H7 (cell line): ENCODE measurements at places on chromosomes 3 and 15.

- DNase-seq = no peak
These were observed 44.7 kb downstream of the CBLB start for GRCh38 chr3:105824129-105824528.

- DNase-seq = no peak
These were observed 15.1 kb downstream of the KLHL24 start for GRCh38 chr3:183650554-183650953.

- no peak for DNase-seq
These were observed 58.3 kb downstream of the CLEC3B start for GRCh38 chr3:45084361-45084760.

GRCh38 chr15:30918366-30918765, 14.7 kb downstream of the FAN1 start:
- no peak for DNase-seq
